Endothelial cell (in vitro differentiated cells): ENCODE measurements at places on chromosomes 7 and 10. TPM values are rescaled to one million over a fixed set of nuclear protein-coding genes. Genes with fewer than 3 reads are reported as not detected.

DNA sequence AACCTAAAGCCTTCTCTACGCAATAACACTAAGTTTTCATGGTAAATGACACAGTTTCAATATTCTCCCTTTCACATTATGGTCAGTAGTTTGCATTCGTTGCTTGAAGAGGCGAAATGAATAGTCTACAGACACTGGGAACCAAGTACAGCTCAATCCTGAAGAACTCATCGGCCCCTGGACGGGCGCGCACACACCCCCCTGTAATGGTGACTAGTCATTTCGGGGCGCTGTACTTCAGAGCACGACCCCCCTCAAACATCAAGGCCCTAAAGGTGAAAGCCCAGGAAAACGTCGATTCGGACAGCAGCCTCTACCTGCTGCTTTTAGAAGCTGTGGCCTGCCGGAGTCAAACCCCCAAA, 1.0 kb downstream of the NT5C2 start:
- no peak for DNase-seq

NPSR1 gene
- not detected for total RNA-seq

- DNase-seq = peak; percentile 55
Measured at GRCh38 chr10:52951824-52952223, 179.2 kb upstream of the MBL2 start.

- no peak for DNase-seq
Measured at GRCh38 chr7:82241356-82241755, 202.2 kb downstream of the CACNA2D1 start.

TMEM270 gene
- not detected for total RNA-seq

GRCh38 chr10:69910561-69910960, 108.9 kb downstream of the COL13A1 start:
- no peak for DNase-seq

- DNase-seq = peak; percentile 78
Measured at GRCh38 chr7:113086431-113086888, at the start of gene GPR85. TSS of gene GPR85 (minus strand) at chr7:113086827. CDS start at chr7:113084721, 2,106 bp downstream.

DNA sequence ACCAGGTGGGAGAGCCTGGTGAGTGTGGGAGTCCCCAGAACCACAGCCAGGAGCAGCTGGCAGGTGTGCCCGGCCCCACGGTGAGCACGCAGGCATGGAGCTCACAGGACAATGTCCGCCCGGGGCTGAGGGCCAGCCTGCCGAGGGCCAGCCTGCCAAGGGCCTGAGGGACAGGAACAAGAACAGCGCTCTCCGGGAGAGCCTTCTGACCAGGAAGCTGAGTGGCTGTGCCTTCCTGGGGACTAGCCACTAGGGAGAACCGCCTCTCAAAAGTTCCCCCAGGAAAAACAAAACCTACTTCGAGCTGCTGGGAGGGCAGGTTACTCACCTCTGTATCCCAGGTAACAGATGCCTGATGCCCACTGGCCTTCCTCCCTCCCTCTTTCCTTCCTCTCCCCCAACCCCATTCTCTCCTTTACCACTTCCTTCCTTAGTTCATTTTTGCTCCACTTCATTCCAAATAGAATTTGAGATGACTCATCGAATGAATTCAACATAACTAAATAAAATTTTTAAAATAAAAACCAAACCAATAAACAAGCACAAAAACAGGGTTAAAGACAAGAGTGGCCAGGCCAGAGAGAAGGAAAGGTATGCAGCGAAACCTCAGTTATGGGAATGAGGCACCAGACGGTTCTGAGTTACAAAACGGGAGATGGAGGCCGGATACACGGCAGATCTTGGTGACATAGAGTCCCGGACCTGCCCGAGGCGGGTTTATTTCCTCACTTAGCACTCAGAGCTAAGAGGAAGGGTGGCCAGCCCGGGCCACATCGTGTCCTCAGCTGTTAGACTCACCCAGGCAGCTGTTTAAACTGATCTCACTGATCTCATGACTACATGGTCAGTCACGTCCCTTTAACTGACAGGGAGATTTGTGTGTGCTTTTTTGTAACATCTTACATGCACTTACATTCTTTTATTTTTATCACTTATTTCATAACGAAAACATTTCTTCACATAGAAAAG, 128.5 kb downstream of the TNS3 start:
- no peak for DNase-seq

DNA sequence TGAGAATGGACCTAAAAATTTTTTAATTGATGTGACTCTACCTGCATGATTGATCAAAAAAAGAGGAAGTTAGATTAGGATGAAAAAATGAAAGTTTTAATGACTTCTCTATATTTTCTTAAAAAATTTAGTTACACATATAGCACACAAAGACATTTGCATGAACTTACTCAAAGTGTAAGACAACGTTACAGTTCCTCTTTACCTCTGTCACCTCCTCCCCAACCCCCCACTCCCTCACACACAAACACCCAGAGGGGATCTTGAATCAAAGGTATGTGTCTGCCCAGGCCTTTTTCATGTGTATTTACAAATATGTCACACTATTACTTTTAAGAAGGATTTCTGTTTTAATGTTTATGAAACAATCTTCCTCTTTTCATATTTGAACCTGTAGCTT, 20.6 kb upstream of the CDCA7L start:
- no peak for DNase-seq

BTBD16 gene
- total RNA-seq = 0.23 TPM

RNLS gene
- total RNA-seq = 6.0 TPM

- DNase-seq = no peak
Measured at GRCh38 chr10:52082307-52082706, 231.8 kb upstream of the DKK1 start.

GRCh38 chr7:1007901-1008300, 24.9 kb downstream of the CYP2W1 start:
- DNase-seq = no peak

HOXA7 gene
- total RNA-seq = not detected

GRCh38 chr7:51251290-51251689, 65.3 kb downstream of the COBL start:
- no peak for DNase-seq

DNA sequence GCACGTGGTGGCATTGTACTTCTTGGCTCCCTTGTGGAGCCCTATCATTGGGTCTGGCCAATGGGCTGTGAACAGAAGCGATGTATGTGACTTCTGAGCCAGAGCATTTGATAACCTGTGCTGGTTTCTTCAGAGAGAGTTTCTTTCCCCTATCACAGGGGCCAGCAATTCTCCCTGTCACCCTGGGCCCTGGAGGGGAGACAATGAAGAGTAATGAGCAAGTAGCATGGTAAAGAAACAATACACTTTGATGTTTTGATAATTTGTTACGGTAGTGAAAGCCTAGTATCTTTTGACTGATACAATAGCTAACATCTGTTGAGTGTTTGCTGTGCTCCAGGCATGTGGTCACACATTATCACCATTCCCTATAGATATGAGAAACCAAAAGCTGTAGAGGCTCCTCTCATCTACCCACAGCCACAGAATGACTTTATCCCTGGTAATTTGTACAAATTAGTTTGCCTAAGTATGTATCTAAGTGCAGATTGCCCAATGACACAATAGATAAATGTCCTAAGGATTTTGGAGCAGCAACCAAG, 113.4 kb upstream of the SVIL start:
- no peak for DNase-seq

DNA sequence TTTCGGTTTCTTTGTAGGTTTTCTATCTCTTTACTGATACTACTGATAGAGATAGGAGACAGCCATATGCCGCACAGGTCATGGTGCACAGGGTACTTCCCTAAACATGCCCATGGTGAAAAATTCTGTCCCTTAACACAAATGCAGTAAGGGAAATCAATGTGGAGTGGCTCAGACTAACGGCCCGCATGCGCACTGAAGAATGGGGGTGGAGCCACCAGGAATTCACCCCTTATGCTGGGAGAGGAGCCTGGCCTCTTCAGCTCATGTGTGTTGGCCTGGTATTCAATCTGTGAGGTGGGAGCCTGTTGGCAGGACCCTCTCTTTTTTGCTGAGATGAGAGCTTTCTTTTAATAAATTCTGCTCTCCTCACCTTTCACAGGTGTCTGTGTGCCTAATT, 8.4 kb upstream of the URGCP start:
- DNase-seq = no peak

GNG11 gene
- total RNA-seq = 133 TPM

DNA sequence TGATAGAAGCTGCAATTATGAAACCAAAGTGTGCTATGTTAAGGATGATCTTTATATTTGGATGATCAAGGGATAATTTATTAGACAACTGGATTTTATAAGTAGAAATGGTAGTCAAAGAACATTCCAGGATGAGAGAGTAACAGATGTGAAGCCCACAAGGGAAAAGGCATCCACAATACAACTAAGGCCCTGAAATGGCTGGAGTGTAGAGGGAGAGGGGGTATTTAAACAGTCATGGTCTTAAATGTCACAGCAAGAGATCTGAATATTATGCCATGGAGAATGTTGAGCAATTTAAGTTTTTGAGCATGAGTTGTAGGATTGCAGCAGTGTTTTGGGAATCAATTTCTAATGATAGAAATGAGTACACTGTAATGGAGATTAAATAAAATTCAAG, 282.3 kb upstream of the DKK1 start:
- no peak for DNase-seq

GRCh38 chr10:110008518-110009339, 945 bp downstream of the ADD3 start:
- DNase-seq = peak; percentile 13

GRCh38 chr7:12357508-12357907, 46.2 kb downstream of the VWDE start:
- no peak for DNase-seq

CHRM2 gene
- not detected for total RNA-seq

DNA sequence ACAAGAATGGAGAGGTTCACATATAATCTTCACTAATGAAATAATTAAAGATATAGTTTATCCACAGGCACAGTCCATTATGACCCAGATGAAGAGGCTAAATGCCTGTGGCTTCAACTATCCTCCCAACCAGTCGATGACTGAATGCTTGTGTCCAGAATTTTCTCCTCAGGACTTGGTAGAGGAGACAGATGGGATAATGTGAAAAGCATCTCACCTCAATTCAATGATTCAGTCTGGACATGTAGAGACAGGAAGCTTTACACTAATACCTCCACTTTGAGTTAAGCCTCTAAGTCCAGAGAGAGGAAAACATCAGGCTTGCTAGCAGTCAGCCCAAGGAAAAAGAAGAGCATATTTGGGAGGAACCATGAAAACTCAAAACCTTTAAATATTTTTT, 59.1 kb upstream of the COL1A2 start:
- no peak for DNase-seq

DNA sequence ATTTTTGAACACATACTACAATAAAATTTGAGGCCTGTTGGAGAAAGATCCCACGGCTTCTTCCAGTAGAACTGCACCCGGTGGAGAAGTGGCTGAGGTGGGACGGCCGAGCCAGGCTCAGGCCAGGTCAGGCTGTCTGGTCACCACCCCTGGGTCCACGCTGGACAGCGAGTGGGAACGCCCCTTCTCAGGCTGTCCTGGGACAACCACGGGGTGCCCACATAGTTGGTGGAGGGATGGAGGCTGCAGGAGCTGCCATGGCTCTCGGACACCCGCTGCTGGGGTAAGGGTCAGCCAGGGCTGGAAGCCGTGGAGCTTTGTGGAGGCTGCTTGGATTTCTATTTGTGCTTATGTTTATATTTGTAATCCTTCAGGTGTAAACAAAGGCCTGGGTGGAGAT, 206.5 kb downstream of the DNAJB6 start:
- DNase-seq = no peak

DNA sequence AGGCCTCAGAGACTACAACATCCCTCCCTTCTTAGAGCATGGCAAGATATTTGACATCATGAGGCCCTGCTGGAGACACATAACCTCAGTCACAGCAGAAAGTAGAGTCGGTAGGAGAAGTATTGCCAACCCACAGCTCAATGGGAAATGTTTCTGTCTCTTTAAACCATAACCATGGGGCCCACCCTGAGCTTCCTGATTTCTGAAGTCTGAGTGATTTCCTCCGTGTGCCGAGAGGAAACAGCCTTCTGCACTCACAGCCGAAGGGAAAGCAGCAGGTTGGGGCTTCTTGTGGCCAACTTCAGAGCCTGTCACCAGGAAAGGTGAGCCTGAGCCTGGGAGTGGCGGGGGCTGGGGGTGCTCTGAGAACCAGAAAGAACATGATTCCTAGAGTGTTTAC, at the start of gene GIMAP1:
Gene GIMAP1 (plus strand): TSS at position 246 of the 400 bp plus-strand sequence. CDS start 2,435 bp downstream, outside the sequence.
- DNase-seq = no peak

GRCh38 chr7:1108264-1108920, 20.5 kb downstream of the GPER1 start:
- no peak for DNase-seq

SNCG gene
- total RNA-seq = 52.9 TPM

KCP gene
- 4.3 TPM for total RNA-seq

DNAJB12 gene
- 20.5 TPM for total RNA-seq

DNA sequence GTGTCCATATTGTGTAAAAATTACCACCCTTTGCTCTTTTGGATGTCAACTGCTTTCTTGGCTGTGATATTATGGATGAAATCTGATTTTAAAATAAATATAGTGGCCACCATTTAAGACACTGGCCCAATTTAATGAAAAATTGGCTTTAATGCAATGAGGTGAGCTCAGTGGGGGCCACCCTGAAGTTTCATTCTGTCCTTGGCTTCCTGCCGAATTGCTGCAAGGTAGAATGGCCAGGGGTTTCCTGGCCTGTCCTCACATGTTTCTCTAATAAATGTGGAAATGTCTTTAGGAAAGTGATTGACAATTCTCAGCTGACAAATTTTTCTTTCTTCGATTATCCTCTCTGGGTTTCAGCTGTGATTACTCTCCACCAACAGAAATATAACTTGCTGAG, 36.0 kb downstream of the DYNC1I1 start:
- no peak for DNase-seq

- DNase-seq = no peak
Measured at GRCh38 chr10:33386926-33387325, 52.5 kb upstream of the NRP1 start.

CPA2 gene
- not detected for total RNA-seq

GRCh38 chr10:69224862-69225657, 4.9 kb downstream of the HKDC1 start:
- DNase-seq = no peak

ADAMTS14 gene
- 1.1 TPM for total RNA-seq

- DNase-seq = no peak
Measured at GRCh38 chr7:143041346-143041745, 10.8 kb upstream of the OR6V1 start.

DNA sequence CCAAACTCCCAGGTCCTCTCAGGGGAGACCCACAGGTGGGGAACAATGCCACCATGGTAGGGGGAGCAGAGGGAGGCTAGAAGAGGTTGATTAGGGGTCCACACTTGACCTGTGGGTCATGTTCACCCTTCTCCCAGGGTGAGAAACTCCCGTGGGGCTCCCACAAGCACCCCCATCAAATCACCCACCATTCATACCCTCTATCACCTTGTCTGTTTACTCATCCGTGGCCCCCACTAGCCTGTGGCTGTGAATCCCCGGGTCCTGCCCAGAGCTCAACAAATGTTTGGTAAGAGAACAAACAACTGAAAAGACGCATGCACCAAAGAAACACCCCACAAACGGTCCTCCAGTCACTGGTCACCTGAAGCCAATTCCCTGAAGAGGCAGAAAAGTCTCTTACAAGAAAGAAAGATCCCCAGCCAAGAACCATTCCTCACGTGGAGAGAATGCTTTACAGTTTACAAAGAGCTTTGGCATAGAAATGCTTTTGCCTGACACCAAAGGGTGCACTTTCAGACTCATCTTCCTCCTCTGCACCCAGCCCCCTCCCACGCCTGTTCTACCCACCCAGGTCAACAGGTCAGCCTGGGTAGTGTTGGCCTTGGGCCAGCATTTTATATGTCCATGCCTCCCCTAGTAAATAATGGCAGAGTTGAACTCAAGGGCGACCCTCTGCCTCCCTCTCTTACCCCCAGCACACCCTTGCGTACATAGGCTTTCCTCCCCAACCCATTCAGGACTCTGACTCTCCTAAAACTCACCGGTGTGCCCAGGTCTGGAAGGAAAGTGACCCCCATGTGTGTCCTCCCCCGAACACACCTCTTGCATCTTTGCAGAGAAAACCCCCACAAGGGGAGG, 1.9 kb downstream of the ZCCHC24 start:
- DNase-seq = no peak
